H7 (cell line): ENCODE measurements at places on chromosomes 5 and 9.

- DNase-seq, result no peak
Measured at GRCh38 chr5:103092676-103093075, 27.3 kb downstream of the GIN1 start.

- DNase-seq, result no peak
Measured at GRCh38 chr5:36882250-36882649, 5.7 kb downstream of the NIPBL start.

DNA sequence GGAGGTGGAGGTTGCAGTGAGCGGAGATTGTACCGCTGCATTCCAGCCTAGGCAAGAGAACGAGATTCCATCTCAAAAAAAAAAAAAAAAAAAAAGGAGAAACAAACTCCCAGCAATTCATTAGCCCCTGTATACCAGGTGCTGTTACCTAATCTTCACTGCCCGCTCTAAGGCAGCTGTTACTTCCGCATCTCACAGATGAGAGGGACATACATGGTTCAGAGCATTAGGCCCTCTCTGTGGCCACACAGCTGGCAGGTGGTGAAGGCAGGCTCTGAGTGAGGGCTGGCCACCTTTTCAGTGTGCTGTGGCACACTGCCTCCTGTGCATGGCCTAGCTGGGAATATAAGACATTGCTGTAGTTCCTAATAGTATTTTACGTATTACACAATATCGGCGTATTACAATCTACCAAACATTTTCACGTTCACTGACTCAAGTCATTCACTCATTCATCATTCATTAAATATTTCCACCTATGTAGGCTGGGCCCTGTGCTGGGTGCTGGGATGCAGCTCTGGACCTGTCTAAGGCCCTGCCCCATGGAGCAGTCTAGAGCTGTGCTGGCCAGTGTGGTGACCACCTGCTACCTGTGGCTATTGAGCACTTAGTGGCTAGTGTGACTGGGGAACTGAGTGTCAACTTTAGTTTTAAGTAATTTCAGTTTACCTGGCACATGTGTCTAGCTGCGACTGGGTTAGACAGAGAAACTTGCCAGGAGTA, 35.8 kb downstream of the RGS3 start:
- no peak for DNase-seq

DNA sequence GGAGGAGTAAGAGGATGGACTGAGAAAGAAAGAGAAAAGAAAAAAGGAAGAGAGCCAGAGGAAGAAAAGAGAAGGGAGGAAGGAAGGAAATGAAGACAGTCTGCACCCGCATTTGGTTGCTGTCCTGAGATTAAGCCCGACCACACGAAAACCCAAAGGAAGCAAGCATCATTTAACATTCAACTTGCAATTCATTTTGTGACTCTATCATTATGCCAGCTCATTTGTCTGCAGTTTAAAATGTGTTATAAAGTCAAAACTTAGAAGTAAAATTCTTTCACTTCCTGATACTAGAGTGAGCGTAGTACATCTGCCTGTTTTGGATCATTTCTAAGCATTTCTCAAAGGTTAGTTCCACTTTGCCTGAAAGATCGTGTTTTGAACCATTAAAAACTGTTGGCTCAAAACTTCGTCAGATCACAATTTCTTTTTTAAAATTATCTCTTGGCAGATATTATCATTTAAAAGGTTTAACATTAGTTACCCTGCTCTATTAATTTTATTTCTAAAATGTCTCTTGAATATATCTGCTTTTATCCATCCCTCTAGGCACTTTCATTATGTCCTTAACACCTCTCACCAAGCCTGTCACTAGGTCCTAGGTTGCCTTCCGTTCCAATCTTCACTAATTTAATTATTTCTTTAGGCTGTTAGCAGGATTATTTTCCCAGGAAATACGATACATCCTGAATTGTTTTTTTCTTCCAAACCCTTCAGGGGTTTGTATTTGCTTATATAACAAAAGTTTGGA, 240.9 kb downstream of the TLE4 start:
- DNase-seq, result no peak

- no peak for DNase-seq
Measured at GRCh38 chr9:137781906-137782585, 95.5 kb upstream of the CACNA1B start.

- DNase-seq, result peak; percentile 84
Measured at GRCh38 chr5:1799110-1799601, 481 bp downstream of the MRPL36 start.

- no peak for DNase-seq
Measured at GRCh38 chr5:15082096-15082495, 210.5 kb upstream of the ANKH start.

GRCh38 chr5:92567831-92568450, 1013.1 kb downstream of the NR2F1-AS1 start:
- DNase-seq, result no peak

GRCh38 chr9:114696814-114697544, 15.0 kb upstream of the TEX48 start:
- DNase-seq, result no peak

DNA sequence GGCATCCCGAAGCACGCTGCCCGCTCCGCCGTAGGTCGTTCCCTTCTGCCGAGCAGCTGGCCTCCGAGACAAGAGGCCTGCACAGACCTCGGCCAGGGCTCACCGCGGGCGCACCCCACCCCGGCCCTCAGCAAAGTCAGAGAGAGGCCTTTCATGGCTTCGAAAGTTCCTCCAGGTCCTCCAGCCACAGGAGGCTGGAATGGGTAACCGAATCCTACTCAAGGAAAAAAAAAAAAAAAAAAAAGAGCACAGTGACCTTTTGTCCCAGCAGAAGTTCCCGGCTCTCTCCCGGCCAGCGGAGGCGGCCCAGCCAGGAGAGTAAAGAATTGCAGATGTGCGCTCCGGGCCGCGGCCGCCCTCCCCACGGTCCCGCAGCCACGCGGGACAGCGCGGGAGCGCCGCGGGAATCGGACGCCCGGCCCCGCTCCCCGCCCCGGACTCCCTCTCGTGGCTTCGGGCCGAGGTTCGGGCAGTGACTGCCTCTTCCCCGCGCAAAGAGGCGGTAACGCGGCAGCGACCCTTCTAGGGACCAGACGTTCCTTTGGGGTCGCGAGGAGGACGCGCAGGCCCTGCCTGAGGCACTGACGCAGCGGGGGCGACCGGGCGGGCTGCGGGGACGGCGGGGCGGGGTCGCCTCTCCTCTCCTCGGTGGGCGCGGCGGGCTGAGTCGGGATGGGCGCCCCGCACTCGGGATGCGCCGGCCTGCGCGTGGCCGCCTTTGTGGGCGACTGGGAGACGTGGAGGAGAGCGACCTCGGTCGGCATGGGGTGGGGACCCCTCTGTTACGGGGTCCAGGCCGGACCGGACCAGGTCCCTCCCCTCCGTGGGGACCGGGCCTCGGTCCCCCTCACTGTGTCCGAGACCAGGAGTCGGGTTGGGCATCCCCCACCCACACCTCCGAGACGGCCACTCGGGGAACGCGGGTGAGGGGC, 754 bp downstream of the GFPT2 start:
- peak; percentile 79 for DNase-seq

- DNase-seq, result no peak
Measured at GRCh38 chr5:74041913-74042312, 415.9 kb downstream of the ARHGEF28 start.

DNA sequence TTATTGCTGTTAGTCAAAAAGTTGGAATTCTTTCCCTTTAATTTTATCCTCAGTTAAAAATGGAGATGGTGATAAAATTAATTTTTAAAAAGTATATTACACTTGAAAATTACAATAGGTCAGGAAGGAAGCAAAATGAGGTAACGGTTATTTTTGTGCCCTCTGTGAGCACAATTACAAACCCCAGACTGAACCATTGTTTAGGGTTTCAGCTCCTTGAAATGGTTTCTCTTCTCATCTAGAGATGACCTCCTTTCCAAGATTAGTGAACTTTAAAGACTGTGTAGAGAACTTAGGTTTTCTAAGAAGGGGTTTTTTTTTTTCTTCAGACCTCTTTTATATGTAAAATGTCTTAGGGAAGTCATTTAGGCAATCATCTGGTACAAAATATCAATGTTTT, 126.2 kb upstream of the CHD1 start:
- no peak for DNase-seq

GRCh38 chr5:156475182-156476157, 148.5 kb downstream of the SGCD start:
- DNase-seq, result peak; percentile 7

- DNase-seq, result no peak
Measured at GRCh38 chr9:137924761-137925369, 47.3 kb downstream of the CACNA1B start.

GRCh38 chr5:37495668-37496347, 116.7 kb downstream of the WDR70 start:
- no peak for DNase-seq

DNA sequence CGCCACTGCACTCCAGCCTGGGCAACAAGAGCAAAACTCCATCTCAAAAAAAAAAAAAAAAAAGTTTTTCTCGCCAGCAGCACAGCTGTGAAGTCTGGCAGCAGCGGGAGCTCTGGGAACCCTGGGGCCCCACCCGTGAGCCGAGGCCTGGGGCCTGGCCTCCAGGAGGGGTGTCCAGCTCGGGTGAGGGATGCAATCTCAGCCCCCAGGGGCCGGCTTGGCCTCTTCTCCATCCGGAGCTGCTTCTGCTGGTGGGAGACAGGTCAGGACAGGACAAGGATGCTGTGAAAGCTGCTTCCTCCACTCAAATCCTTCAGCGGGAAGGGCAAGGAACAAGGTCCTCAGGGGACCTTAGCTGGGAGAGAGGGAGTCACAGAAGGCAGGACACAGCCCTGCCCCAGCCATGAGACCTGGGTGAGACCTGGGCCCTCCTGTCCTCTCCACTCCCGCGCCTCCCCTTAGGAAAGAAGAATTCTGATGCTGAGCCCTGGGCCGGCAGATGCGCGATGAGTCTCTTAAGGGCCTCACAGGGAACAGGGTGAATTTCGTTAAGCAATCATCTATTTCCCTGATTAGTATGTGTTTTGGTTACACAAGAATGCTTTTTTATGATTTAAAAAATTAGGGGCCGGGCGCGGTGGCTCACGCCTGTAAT, 30.6 kb downstream of the PLPP7 start:
- no peak for DNase-seq

DNA sequence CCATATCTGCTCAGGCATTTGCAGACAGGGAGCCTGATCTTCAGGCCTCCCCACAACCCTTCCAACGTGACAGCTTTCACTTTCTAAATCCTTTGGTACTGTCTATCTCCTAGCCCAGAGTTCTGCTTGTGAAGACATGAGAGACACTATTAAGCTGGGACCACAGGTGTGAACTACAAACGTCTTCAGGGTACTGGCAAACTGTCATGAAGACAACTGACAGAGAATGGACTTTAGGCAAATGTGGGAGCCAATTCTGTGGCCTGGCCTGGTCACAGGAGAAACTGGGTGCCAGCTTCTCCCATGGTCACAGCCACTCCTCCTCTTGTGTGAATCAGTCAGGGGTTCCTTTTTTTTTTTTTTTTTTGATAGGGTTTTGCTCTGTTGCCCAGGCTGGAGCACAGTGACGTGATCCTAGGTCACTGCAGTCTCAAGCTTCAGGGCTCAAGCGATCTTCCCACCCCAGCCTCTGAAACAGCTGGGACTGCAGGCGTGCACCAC, 10.4 kb downstream of the TRIM14 start:
- no peak for DNase-seq
